ENCODE measurements at places on chromosomes 3 and 15. TPM values are rescaled to one million over a fixed set of nuclear protein-coding genes. Genes with fewer than 3 reads are reported as not detected.

DNA sequence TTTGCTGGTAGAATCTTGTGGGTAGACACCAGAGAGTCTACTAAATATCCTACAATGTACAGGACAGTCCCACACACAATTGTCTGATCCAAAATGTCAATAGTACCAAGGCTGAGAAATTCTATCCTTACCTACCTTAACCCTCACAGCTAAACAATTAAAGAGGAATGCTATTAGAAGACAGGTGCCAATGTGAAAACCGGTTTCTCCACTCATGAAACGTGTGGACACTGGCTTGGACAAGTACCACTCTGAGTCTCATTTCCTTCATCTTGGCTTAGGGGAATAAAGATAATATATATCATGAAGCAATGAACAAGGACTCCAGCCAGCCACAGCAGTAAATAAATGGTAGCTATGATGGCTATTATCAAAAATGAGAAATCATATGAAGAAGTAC lies 90.2 kb downstream of the RFTN1 start:
- no peak for DNase-seq

- no peak for DNase-seq
Measured at GRCh38 chr3:4979428-4980228, at the start of gene BHLHE40. Gene BHLHE40 (plus strand): TSS chr3:4979437. CDS start chr3:4979719, 282 bp downstream.

The UNC13C gene
- 0.03 TPM for total RNA-seq

The ACSBG1 gene
- total RNA-seq = 3.9 TPM
